ENCODE measurements at places on chromosomes 13 and 19.

DNA sequence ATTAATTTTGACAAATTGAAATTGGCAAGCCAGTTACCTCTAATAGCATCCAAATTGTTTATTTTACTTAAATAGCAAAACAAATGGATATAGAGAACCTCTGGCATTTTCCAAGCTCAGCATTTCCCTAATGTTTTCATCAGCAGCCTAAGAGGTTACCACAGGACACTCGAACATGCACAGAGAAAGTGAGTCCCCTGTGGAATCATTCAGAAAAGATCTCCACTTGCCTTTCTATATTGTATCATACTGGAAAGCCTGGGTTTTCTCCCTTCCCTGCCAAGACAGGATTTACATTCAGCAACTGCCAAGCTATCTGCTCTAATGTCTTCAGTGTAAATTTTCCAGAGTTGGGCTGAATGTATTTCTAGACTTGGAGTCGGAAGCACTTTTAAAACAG lies 188.9 kb downstream of the KCTD12 start:
- DNase-seq, result no peak

DNA sequence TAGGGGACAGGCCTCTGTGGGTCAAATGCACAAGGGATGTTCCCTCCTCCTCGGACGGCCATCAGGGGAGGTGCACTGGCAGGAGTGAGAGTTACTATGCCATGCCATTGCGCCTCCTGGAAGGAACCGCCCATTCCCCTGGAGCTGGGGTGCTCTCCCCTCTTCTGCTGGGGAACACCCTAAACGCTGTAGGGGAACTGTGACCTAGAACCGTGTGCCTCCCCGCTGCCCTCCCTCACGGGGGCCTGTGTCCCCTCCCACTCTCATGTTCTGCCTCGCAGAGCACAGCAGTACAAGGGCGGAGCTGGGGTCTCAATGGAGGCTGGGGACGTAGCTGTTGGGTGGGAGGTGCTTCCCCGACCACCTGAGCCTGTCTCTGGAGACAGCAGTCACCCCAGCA lies 17.2 kb upstream of the CRTC1 start:
- DNase-seq, result no peak

GRCh38 chr13:102680842-102681740 lies 13.8 kb downstream of the METTL21C start:
- no peak for DNase-seq

- DNase-seq, result no peak
These were observed 6.0 kb downstream of the TMIGD2 start for GRCh38 chr19:4295972-4296771.

- peak; percentile 17 for DNase-seq
These were observed 19.3 kb downstream of the GADD45B start for GRCh38 chr19:2495130-2495641.

DNA sequence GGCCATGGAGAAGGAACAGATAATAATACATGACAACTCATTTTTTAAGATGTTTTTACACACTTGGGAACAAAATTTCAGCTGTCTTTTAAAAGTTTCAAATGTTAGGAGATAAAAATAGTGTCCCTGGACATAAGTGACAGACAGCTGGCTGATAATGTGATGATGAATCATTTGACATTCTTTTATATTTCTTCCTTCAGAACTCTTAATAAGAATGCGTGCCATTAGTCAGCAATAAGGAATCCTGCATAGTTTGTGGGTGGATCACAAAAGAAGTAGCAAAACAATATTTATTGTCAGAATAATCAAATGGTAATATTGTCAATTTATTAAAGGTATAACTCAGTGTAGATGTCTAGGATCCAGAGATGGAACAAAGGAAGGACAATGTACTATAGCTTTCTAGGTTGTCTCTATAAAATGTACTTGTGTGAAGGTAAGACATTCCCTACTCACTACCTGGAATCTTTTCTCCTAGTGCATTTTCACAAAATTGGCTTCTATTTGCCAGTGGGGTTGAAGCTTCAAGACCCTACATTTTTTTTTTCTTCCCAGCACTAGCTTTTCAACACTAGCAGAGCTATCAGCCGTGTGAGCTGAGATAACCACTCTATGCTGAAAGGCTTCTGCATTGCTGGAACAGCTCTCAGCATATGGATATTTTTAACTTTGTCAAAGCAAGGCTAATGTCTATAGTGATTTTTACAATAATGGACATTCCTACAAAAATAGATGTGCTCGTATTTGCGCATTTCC lies 175.6 kb upstream of the SLITRK6 start:
- no peak for DNase-seq

DNA sequence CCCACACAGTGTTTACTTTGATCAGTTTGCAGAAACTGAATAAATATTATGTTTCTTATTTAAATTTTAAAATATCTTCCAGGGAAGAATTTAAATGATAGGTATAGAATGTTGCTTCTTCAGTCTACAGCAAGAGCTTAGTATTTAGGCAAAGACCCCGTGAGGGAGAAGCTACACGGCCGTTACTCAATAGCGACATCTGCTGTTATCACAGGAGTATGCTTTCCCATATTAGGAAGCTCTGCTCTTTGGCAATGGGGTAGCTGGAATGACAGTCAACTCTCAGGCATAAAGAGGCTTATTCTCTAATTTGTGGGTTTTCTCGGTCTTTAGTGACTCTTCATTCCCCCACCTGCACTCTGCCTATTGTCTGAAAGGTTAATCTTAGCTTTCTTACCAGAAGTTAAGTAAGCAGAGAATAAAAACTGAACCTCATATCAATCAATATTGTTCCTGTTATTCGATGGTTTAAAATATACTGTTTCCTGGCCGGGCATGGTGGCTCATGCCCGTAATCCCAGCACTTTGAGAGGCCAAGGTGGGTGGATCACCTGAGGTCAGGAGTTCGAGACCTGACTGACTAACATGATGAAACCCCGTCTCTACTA lies 13.2 kb upstream of the LHFPL6 start:
- DNase-seq, result no peak

- DNase-seq, result no peak
These were observed 1988.1 kb upstream of the PCDH20 start for GRCh38 chr13:63403733-63404132.

- DNase-seq, result no peak
These were observed 49.3 kb upstream of the GPR183 start for GRCh38 chr13:99356262-99357091.

DNA sequence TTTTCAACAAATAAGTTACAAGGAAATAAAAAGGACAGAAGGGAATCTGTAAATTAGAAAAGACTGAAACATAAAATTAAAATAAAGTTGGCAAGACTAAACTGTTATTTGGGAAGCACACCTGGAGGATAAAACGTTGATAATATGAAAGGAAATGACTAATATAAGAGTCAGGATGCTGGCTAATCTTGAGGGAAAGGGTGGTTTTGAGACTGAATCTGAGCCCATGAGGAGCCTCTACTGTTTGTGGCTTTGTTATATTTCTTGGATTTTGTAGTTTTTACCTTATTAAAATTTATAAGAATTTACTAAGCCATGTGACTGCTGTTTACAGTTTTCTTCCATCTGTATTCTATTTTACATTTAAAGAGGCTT lies 718.0 kb upstream of the SPRY2 start:
- no peak for DNase-seq

- no peak for DNase-seq
These were observed 3.1 kb upstream of the SDHAF1 start for GRCh38 chr19:35991731-35992450.

DNA sequence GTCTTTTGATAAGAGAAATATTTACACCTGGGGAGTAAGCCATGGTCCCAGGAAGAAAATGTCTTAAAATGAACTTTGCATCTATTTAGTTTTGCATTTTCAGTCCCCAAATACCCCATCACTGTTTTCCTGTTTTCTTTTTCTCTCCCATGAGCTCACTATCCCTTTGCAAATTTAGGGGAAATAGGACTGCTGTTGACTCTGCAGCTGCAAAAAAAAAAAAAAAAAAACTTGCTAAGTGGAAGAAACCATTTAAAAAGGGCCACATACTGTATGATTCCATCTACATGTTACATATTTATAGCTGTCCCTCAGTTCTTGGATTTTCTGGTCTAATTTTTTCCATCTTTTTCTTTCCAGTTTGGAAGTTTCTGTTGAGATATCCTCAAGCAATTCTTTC lies 98.2 kb upstream of the SERP2 start:
- DNase-seq, result no peak

DNA sequence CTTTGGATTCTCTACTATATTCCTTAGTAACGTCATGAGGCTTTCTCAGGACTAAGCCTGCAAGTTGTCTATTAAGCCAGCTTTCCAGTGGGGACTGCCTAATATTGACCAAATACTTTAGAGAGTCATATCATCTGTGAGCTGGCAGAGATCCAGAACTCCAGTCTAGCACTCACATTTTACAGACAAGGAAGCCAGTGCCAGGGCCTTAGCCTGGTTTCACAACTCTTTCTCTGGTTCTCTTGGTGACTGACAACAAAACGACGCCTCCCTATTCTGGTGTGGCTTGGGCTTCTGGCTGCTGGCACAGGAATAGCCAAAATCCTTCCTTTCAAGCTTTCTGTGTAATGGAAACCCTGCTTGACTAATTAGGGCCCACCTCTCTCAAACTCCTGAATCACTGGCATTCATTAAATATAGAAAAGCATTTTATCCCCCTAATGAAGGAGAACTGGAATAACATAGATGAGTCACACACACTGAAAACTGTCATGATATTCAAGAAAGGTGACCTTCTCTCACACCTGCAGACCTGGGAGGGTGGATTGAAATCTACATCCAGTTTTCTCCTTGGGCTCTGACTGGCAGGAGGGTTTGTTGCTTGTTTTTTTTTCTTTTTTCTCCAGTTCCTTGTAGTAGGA lies 75.2 kb upstream of the UBL3 start:
- DNase-seq, result no peak

DNA sequence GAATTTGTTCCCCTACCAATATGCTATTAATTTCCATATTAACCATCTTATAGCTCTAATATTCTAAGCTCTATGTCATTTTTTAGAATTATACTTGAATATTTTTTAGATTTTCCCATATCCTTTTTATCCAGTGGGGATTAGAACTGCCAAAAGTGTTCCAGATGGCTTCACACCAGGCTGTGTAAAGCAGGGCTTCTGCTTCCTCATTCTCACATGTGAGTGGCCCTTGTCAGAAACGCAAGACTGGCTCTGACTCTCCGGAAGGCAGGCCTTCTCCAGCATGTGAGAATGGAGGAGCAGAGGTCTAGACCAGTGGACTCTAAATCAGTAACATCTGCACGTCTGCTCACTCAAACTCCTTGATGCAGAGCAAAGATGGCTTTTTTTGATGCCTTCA lies 650.1 kb downstream of the FGF9 start:
- no peak for DNase-seq

GRCh38 chr13:43448605-43449336 lies 338.0 kb downstream of the ENOX1 start:
- no peak for DNase-seq

DNA sequence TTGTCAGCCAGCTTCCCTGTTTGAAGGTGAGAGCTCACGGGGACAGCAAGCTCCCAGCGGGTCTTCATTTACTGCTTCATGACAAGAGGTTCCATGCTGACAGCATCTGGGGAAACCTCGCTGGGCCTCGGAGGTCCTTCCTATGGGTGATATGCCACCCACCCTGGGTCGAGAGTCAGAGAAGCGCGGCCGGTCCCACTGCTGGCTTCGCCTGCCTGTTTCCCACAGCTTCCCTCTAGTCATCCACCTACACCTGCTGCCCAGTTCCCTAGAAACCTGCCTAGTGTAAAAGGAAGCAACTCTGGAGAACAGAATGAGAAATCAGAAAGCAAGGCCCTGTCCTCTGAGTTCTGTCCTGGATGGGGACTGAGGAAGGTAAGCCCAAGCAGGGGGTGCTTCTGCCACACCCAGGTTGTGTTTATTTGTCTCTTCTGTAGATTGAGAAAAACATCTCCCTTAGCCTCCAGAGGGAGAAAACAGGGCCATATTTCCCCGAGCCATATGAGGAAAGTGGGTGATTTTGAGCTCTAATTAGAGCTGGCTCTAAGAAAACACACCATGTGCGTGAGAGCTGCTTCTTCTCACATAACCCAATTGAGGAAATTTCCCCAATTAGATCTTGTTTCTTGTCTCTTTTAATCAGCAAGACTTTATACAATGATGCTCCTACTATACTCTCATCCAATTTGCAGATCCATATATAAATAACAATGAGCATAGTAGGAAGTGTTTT lies 504.3 kb downstream of the IRS2 start:
- DNase-seq, result no peak

DNA sequence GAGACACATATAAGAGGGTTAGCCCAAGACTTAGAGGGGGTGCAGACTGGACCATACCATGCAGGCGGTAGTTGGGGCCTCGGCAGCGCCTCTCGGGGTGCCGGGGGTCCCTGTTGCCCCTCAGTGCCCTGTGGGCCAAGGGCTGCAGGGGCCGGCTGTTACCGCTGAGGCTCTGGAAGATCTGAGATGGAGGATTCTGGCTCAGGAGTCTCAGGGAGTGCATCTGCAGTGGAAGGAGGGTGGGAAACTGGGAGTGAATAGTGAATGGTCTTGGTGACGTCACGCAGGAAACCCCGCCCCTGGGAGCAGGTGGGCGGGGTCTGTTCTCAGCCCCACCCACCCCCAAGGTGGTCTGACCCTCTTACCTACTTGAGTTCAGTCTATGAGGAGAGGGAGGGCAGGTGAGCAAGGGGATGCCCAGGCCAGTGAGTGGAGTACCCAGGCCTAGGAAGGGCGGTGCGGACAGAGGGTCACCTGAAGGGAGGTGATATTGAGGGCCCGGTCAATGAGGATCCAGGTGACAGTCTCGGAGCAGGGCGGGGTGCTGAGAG lies 1.7 kb upstream of the DBP start:
- DNase-seq, result no peak

DNA sequence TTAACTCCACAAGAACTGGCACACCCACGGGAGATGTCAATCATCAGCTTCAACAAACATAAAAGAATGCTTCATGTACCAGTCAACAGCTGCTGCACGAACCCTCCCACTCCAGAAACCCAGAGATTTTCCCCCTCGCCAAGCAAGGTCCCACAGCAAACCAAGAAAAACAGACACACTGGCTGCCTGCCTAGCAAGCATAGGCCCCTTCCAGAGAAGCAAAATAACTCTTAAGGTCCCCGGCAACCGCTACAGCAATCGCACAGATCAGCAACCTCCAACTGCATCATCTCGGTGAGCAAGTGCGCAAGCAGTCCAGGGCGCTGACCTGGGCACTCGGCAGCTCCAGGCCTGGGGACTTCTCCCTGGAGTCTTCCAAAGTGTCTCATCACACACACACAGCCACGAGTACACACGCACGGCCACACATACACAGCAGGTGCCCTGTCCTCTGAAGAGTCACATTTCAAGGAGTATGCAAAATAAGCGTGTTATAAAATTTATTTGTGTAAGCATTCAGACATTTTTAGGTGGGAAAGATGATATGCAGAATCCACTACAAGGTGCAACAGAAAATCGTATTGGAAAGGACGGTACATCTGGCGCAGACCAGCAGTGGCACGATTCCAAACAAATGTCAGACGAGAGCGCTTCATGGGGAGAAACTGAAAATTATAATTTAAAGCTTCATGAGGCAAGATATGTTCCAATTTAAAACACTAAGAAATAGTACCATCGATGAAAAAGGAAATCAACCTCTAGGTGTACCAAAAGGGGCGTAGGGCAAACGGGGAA lies 125.0 kb downstream of the STK24 start:
- DNase-seq, result no peak

Measured in stimulated activated CD8-positive, alpha-beta memory T cell treated with anti-CD3 and anti-CD28 coated beads, Interleukin-12 subunit alpha, Interleukin-12 subunit beta, amount 100 ng/mL, for 4 hours (primary cell).